ENCODE measurements at places on chromosomes 7 and 10.

DNA sequence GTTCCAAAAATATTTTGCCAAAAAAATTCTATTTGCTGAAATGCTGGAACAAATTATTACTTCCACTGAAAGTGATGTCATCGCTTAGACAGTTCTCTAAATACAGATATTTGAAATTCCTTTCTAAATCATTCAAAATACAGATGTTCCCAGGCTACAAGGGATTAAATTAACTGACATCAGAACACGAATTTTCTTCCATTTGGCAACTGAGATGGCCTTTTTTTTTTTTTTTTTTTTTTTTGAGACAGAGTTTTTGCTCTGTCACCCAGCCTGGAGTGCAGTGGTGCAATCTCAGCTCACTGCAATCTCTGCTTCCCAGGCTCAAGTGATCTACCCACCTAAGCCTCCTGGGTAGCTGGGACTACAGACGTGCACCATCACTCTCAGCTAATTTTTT is 57.0 kb downstream of the P4HA1 start:
- no peak for DNase-seq

DNA sequence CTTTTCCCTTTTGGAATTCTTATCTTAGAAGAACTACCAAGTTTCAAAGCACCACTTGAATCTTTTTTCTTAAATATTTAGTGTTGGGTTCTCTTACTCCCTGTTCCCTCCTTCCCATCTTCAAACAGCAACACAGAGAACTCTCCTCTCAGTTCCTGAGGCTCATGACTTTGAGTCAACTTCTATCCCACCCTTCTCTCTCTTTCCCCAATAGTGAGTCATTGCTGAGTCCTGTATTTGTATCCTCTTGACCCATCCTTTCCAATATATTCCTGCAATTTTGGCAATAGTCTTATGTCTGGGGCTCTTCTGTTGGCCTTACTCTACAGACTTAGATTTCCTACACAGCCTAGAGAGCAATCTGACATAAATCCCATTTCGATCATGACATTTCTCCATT is 20.8 kb upstream of the JCAD start:
- DNase-seq = no peak

DNA sequence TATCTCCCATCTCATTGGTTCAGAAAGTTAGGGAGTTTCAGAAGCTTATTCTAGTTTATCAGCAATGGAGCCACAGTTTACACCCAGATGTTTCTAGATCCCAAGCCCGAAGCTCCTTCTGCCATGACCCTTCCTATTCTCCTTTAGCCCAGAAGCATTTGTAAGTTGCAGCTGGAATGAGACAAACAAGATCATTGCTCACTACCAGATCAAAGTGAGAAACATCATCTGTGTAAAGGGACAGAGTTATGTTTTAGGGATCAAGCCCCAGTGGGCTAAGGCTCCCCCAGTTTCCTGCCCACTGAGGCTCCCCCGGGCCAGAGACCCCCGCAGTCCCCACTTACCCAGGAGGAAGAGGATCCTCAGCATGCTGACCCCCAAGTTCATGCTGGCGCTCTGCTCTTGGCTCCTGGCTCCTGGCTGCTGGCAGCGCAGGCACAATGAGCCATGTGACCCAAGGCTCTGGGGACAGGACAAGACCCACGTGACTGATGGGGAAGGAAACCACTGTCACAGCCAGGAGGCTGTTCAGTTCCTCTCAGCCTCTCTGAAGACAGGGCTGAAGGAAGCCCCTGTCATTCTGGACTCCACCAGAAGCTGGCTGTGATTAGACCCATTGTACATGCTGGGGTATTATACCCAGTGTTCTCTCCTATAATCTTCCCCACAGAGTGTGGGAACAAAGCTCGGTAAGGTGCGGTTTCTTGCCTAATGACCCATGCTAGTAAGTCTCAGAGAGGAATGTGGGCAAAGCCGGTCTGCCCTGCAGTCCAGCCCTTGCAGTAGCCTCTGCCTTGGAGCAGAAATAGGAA is at the start of gene TMEM273:
TSS of gene TMEM273 (minus strand) at position 442 of the 812 bp plus-strand sequence. CDS start at position 387, 55 bp downstream.
- no peak for DNase-seq

DNA sequence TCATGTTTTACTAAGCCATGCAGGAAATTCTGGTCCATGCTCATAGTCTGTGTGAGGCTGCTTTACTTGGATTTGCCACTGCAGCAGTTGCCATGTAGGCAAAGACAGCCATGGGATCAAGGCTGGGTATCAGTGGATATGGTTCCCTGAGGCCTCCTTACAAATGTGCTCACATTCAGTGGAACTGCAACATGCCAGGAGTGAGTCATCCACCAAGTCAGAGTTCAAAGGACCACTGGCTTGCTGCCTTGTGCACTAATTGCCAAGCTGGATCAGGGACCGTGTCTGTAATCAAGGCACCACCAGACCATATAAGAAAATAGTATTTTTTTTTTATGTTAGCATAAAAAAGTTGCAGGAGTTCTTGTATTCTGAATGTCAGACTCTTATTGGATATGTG is 101.0 kb downstream of the CDCA7L start:
- no peak for DNase-seq

GRCh38 chr10:123019941-123020703 is 11.3 kb downstream of the ACADSB start:
- DNase-seq = no peak
